ENCODE measurements at places on chromosomes 12 and 14.

DNA sequence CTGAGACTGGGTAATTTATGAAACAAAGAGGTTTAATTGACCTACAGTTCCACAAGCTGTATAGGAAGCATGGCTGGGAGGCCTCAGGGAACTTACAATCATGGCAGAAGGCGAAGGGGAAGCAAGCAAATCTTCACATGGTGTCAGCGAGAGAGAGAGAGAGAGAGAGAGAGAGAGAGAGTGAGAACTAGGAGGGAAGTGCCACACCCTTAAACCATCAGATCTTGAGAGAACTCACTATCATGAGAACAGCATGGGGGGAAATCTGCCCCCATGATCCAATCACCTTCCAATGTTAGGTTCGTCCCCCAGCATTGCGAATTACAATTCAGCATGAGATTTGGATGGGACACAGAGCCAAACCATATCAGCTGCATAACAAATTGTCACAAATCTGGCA is 96.7 kb downstream of the CHST11 start:
- DNase-seq = no peak

DNA sequence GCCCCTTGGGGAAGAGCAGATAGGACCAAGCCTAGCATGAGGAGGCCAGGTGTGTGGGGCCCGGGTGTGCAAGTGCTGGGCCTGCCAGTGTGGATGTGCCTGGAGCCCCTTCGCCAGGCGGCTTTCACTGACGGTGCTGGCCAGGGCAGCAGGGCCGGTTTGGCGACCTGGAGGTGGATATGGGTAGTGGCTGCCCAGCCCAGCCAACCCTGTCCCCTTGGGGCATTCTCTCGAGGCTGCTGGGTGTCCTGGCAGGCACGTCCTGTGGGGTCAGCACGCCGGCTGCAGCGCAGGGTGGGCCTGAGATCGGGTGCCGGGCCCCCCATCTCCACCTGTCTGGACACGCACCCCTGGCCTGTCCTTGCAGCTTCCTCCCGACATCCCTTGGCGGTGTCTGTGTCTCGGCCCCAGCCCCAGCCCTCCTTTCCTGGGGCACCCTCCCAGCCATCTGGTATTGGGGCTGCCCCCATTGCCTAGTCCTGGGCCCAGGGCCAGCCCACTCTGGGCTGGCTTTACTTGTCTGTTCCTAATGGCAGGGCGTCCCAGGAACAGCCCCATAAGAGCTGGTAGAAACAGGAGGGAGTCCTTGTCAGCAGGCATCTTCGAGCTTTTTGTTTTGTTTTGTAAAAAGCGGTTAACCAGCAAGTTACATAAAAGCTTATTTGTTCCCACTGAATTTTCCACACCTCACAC is 7.2 kb upstream of the CRIP2 start:
- DNase-seq = no peak

- DNase-seq = peak; percentile 70
These were observed 583.4 kb downstream of the VRK1 start for GRCh38 chr14:97380539-97380941.

DNA sequence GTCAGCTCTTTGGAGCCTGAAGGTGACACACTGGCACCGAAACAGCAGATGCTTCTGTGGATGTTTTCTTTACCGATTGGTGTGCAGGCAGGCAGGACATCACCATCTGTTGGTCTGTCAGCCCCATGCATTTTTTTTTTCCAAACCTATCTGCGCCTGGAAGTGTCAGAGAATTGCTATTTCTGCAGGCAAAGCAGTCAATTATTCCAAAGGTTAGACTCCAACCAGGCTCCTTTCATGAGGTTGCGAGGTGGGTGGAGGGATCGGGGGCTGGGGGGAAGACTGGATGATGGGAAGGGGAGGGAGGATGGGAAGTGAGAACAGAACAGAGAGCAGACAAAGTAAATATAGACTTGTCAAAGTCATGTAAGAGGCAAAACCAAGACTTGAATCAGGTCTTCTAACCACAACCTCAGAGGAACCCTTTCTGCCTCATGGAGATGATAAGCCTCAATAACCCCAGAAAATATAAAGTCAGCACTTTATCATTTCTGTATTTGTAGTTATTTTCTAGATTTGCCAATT is 117.7 kb downstream of the OTOGL start:
- DNase-seq = no peak

DNA sequence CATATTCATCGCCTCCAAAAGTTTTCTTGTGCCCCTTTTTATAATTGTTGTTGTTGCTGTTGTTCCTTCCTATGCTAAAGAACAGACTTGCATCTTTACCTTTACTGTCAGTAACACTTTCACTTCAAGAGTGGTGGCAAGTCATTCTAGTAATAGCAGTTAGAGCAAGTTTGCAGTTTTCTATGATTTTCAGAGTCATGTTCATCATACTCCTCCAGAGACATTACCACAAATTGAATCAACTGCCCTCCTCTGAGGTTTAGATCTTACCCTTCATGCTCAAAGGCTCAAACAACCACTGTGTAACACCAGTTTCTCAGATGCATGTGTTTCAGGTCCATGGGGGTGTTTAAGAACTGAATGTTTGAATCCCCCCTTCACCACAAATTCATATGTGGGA is 763.4 kb downstream of the LRFN5 start:
- no peak for DNase-seq

- no peak for DNase-seq
These were observed 81.8 kb upstream of the CCDC198 start for GRCh38 chr14:57575482-57575881.

DNA sequence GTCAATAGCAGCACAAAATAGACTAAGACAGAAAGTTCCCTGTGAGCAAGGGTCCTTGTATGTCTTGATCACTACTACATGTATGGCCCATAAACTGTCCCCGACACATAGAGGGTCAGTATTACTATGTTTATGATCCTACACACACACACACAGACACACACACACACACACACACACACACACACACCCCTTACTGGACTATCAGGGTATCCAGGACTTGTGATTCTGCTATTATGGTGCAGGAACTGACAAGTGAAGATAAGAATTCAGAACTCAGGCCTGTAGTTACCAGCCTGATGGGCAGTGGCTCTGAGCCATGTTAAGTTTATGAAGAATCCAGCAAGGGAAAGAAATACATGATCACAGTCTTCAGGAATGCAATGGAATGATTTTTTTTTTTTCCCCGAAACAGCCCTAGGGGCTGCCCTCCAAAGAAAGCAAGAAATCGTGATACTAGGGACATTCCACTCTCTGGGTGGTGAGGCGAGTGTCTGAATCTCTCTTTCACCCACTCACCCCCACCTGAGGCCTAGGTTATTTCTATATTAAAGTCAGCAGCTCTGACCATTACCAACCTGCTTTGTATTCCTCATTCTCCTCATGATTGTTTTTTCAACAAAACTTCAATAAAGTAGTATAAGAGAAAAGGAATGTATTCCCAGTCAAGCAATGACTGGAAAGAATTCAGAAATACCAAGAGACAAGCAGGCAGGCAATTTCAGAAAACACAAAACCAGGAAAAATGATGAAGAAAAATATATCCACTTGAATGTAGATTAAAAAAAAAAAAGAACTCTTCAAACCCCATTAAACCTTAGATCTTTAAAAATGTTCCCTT is 105.8 kb downstream of the AVPR1A start:
- DNase-seq = no peak

- no peak for DNase-seq
These were observed 51.6 kb downstream of the RESF1 start for GRCh38 chr12:32010631-32011336.

DNA sequence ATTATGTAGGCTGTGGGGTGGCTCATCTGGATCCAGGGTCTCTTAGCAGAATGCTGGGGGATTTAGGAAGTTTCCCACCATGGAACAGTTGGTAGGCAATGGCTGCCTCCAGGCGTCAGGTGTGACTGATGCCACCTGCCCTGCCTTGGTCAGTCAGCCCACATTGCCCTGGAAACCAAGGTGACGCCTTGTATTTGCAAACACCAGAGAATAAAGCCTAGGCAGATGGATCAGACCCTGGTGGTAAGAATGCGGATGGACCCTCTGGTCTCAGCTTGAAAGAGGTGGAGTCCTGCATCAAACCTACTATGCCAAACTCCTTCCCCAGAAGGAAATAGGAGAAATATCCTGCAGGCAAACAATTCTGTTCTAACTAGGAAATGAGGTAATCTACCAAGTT is 38.2 kb downstream of the NCKAP5L start:
- no peak for DNase-seq

GRCh38 chr12:27500546-27500945 is 23.5 kb upstream of the PPFIBP1 start:
- no peak for DNase-seq

- no peak for DNase-seq
These were observed 88.1 kb upstream of the TMEM263 start for GRCh38 chr12:106867651-106868050.

GRCh38 chr14:55354500-55354899 is 57.1 kb downstream of the ATG14 start:
- peak; percentile 62 for DNase-seq

DNA sequence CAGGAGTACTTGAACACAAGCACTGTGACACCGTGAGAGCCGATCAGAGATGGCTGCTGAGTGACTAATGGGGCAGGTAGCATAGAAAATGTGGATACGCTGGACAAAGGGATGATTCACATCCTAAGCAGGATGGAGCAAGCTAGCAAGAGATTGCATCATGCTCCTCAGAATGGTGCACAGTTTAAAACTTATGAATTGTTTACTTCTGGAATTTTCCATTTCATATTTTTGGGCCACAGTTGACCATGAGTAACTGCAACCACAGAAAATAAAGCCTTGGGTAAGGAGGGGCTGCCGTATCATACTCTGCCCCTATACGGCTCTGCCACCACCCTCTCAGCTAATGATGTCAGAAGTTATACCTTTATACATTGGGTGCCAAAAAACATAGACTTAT is 23.3 kb upstream of the MARK3 start:
- no peak for DNase-seq

DNA sequence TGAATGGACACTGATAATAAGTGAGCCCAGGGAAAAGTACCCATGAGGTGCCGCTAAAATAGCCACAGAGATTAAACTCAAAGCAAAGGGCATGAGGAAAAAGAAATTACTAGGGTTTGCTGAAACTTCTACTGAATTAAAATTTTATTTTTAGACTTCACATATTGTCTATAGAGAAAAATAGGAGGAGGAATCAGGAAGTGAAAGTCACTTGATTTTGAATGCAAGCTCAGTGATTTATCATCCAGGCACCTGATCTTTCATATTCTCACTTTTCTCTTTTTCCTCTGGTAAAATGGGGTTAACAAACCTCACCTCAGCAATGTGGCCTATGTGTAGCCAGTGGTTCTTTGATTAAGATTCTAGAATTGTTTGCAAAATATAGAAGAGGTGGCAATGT is 479.8 kb downstream of the BCL11B start:
- DNase-seq = no peak

GRCh38 chr14:105861985-105862465 is 335.6 kb downstream of the TMEM121 start:
- peak; percentile 59 for DNase-seq
